ENCODE measurements at places on chromosomes 11 and 22.

GRCh38 chr11:132587716-132588115 lies 944.6 kb downstream of the OPCML start:
- no peak for DNase-seq

DNA sequence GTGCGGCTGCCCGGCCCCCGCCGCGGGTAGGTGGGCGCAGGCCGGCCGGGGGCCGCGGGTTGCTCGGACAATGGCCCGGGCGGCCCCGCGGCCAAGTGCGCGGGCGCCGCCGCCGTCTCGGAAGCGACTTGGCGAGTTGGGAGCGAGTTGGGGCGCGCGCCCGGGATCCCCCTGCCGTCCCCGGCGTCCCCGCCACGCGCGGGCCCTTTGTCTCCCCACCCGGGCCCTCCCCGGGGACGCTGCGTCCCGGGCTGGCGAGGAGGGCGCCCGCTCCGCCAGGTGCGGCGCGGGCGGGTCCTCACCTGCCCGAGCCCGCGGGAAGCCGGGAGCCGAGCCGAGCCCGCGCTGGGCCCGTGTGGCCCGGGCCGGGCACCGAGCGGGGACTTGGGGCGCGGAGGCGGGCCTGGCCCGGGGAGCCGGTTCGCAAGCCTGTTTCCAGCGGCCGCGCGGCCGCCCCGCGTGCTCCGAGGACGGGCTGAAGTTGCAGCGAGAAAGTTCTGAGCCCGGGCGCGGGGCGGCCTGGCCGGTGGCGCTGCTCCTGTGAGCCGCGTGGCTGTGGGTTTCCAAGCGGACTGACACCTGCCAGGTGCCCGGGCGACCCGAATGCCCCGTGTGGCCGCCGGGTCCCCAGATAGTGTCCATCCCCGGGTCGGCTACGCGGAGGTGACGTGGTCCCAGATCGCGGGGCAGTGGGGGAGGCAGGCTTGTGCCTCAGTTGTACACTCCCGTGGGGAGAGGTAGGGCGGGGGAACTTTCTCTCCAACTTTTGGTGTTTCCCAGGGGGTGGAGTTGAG lies 586 bp downstream of the LRP5 start:
- DNase-seq: no peak

DNA sequence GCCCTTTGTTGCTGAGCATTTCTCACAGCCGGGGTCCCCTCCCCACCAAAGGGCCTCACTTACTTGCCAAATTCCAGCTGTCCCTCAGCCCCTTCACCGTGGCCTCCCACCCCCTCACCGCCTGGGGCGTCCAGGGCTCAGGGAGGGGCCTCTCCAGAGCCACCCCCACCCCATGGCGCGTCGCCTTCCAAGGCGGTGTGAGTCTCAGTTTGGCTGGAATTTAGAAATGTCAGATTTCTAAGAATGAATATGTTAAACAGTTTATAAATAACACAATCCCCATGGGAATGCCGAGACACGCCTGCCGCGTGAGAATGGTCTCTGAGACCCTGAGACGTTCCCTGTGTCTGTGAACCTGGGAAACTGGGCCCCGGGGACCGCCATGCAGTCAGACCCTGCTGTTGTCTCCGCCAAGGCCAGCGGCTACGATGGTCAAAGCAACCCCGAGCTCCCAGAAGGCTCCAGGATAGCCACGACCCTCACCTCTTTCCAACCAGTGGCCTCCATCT lies 28.9 kb downstream of the CELSR1 start:
- no peak for DNase-seq

GRCh38 chr11:65066805-65067291 lies 8.5 kb upstream of the NAALADL1 start:
- no peak for DNase-seq

GRCh38 chr22:37920126-37920525 lies 14.0 kb downstream of the MICALL1 start:
- DNase-seq: no peak

DNA sequence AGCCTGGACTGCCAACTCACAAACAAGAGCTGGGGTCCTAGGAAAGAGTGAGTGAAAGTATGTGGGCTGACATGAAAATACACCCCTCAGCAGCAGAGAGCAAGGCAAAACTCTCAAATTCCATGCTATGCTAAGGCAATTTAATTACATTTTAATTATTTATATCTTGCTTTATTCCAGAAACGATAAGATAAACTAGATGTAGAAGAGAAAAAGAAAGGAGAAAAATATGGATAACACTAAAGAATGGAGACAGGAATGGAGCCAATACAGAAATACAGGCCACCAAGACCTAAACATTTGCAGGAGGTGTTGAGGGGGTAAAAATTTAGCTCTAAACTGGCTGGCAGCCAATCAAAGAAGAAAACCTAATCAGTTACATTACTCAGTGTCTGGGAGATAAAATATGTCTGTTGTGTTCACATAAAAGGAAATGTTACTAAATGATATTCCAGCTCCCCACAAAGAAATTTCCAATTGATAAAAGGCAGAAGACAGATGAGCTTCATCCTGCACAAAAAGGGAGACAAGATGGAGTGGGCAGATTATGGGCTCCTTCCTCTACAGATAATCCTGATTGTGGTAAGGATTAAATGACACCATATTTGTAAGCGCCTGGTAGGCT lies 223.5 kb upstream of the BLID start:
- DNase-seq: no peak

DNA sequence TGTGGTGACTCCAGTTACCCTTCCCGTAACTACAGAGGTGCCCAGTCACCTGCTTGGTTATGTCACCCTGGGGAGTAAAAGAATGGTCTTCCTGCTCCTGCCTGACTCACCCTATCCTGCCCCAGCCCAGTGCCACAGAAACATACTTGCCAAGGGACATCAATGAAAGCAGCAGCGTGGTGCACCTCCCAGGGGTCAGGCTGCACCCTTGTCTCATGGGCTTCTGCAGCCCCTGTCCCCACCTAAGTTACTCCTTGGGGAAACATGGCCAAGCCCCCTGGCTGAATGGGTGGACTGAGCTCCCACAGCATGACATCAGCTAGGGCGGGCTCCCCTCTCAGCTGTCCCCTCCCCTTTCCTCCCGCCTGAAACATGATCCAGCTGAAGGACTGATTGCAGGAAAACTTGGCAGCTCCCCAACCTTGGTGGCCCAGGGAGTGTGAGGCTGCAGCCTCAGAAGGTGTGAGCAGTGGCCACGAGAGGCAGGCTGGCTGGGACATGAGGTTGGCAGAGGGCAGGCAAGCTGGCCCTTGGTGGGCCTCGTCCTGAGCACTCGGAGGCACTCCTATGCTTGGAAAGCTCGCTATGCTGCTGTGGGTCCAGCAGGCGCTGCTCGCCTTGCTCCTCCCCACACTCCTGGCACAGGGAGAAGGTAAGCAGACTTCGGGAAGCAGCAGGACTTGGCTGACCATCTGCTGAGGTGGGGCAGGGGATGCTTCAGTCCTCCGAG lies at the start of gene HTR3A:
Gene HTR3A, plus strand, starts transcription at position 368 of the 730 bp plus-strand sequence. Its CDS starts 218 bp downstream, at position 586.
- no peak for DNase-seq

DNA sequence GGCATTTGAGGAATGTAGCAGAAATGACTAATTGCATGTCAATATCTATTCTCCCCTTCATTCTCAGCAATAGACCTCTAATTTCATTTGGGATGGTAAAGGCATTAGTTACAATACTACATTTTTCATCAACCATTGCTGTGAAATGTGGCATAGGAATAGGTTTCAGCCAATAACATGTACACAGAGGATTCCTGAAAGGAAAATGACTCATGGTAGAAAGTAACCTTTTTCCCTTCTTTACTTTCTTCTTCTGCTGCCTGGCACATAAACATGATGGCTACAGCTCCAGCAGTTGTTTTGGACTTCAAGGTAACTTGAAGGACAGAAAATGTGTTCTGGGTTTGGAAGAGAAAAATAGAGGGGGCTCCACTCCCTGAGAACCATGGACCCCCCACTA lies 231.8 kb upstream of the CTSC start:
- no peak for DNase-seq

GRCh38 chr11:1025410-1026162 lies 10.9 kb downstream of the MUC6 start:
- DNase-seq: no peak
